ENCODE measurements at places on chromosomes 4 and X.

GRCh38 chr4:184750926-184751584 lies 17.2 kb upstream of the CENPU start:
- DNase-seq = no peak
- H3K4me3 ChIP-seq = no peak overlapping the region
- H3K27ac ChIP-seq = no peak overlapping the region
- H3K4me1 ChIP-seq = peaks cover 51% of the 10 kb centered on the region
- peaks cover under 1% of the 10 kb centered on the region for H3K36me3 ChIP-seq

DNA sequence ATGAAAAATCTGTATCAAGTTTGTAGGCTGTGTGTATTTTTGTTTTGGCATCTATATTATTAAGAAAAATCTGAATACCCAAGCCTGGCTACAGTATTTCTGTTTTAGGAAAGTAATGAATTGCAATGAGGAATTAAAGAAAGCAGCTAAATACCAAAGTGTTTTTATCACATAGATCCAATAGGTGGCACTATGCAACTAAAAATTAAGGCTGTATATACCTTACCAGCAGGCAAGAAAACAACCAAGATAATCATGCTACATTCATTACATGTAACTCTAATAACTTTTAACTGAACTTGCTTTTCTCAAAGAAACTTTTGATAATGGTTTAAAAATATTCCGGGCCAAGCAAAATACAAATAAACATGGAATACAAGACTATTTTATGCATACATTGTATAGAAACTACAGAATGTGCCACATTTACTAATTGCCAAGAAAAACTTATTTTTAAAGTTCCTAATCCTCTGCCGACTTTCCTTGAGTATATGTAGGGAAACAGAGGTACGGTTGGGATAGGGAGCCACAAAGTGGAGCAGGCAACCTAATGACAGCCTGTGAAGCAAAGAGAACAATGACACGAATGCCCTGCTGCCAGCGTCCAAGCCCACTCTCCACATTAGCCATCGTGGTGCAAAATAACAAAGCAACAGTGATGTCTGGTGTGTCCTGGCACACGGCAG lies 63.7 kb downstream of the SEC24D start:
- H3K27ac ChIP-seq = peak overlapping the region; percentile 89
- H3K27me3 ChIP-seq = no peaks in the 10 kb centered on the region
- H3K36me3 ChIP-seq = no peaks in the 10 kb centered on the region
- DNase-seq = no peak

GRCh38 chr4:5474756-5475155 lies 233.6 kb downstream of the EVC2 start:
- H3K27me3 ChIP-seq = no peaks in the 10 kb centered on the region
- no peak overlapping the region for H3K27ac ChIP-seq
- no peak overlapping the region for H3K4me3 ChIP-seq

- no peak overlapping the region for H3K4me3 ChIP-seq
- no peaks in the 10 kb centered on the region for H3K4me1 ChIP-seq
- H3K36me3 ChIP-seq = no peaks in the 10 kb centered on the region
- no peak overlapping the region for H3K27ac ChIP-seq
- no peak for DNase-seq
- no peaks in the 10 kb centered on the region for H3K27me3 ChIP-seq
Measured at GRCh38 chr4:112318239-112319142, 21.3 kb downstream of the ALPK1 start.

- no peaks in the 10 kb centered on the region for H3K27me3 ChIP-seq
- H3K4me1 ChIP-seq = no peaks in the 10 kb centered on the region
- no peak overlapping the region for H3K4me3 ChIP-seq
- no peak for DNase-seq
Measured at GRCh38 chr4:94334476-94334875, 8.2 kb downstream of the HPGDS start.

DNA sequence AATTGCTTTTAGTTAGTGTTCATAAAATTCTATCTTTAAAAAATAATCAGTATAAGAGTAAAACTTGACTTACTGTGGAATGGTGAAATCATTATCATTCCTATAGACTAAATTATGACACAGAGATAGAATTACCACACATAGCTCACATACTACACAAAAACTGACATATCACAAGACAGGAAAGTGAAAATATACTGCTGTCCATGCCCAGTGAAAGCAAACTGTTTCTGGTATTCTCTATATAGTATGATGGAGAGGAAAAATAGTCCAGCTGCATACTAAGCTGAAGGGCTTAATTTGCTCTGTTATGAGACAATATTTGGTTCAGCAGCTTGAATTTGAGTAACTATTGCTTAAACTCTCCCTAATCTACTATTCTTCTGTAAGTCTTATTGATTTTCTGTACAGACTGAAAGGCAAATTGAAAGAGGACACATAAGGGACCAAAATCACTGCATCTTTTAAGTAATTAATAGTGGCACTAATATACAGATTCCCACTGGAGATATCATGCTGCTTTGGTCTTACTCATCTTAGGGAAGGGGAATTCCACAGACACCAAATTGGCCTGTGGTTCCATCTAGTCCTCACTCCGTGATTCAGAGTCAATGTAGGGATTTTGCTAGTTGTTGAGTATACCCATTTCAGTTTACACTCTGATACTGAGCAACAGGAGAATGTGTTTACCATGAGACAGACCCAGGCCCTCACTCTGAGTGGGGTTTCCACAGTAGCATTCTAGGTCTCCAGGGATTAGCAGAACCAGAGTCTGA lies 47.4 kb upstream of the AGA start:
- no peak overlapping the region for H3K4me3 ChIP-seq
- H3K4me1 ChIP-seq = no peaks in the 10 kb centered on the region
- H3K27me3 ChIP-seq = no peaks in the 10 kb centered on the region
- no peak overlapping the region for H3K27ac ChIP-seq
- DNase-seq = no peak

DNA sequence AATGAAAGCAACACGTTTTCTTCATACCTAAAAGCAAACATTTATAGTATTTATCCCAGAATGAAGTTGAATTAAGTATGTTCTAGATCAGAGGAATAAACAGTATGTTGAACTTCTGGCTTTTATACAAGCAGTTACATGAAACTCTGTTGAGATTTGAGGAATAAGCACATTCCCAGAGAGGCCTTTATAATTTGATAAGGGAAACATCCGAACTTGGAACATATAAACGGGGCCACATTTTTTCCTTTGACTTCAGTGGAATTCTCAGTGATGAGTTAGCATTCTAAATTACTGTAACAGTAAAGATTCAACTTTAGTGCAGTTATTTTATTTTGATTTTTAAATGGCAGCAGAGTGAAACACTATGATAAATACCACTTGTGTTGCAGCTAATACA lies 119.5 kb downstream of the GLRA3 start:
- no peak for DNase-seq
- H3K27ac ChIP-seq = no peak overlapping the region
- no peak overlapping the region for H3K4me3 ChIP-seq
- no peaks in the 10 kb centered on the region for H3K36me3 ChIP-seq

DNA sequence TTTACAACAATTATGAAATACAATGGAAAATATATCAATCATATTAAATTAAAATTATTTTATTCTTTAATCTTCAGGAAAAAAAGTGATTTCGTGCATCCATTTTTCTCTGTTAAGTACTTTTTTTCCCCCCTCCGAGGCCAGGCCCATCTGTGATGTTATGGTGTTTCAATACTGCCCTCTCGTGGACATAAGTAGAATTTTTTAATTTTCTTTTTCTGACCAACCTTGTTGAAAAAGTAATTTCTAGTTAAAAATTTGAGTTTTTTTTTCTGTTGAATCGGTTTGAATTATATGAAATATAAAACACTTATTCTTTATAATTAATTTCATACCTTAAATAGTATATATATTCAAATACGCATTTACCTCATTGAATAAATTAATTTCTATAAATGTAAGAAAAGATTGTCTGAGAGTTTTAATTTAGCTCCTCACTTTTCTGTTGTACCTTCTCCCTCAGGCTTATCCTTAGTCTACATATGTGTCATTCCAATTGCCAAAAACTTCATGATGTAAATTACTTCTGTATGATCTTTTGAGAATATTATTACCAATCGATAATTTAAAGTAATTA lies 175.8 kb upstream of the TECRL start:
- H3K27me3 ChIP-seq = no peaks in the 10 kb centered on the region
- no peak for DNase-seq
- no peaks in the 10 kb centered on the region for H3K4me1 ChIP-seq

DNA sequence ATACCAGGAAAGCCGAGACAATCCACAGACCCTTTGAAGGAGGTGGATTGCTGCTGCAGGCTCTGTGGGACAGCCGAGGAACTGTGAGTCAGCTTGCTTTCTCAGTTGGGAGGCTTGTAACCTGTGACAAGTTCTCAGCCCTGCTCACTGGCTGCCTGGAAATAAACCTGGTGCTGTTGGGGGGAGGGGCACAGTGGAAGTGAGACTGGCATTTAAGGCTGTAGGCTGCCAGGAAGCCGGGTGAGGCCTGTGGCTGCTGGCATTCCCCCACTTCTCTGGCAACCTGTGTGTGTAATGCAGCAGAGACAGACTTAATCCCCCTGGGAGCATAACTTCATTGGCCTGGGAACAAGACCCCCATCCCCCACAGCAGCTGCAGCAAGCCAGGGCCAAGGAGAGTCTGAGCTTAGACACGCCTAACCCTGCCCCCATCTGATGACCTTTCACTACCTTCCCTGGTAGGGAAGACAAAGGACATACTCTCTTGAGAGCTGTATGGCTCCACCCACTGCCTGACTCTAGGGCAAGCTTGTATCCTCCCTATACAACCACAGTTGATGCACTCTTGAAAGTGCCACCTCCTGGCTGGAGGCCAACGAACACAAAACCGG lies 64.1 kb downstream of the ALPK1 start:
- no peak overlapping the region for H3K4me3 ChIP-seq
- no peak overlapping the region for H3K27ac ChIP-seq

DNA sequence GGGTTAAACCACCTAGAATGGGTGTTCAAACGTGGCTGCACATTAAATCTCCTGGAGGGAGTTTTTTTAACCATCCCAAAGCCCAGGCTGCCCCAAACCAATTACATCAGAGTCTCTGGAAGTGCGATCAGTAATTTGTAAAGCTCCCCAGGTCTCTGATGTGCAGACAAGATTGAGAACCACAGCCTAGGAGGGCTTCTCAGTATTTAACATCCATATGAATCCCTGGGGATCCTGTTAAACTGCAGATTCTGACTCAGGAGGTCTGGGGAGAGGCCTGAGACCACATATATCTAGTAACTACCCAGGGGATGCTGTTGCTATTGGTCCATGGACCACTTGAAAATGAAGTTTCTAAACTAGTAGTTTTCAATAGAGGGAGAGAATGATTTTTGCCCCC lies 42.6 kb downstream of the SMPX start:
- no peak overlapping the region for H3K27ac ChIP-seq
- H3K4me1 ChIP-seq = no peaks in the 10 kb centered on the region

DNA sequence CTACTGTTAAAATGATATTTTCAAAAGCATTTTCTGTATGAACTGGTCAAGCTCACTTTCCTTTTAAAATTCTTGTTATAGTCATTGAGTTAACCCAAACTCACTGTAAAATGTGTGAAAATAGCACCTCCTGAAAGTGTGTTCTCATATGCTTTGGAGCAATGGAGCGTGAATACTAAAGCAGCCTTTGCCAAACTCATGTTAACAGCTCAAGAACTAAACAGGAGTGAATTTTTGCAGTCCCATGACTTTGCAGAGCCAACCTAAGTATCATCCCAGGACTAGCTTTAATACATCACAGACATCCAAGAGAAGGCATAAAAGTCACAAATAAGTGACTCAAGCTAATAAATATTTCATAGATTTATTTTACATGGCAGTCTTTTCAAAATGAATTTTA lies 2.3 kb downstream of the AMMECR1 start:
- no peak overlapping the region for H3K4me3 ChIP-seq
- DNase-seq = no peak
- H3K27ac ChIP-seq = no peak overlapping the region

DNA sequence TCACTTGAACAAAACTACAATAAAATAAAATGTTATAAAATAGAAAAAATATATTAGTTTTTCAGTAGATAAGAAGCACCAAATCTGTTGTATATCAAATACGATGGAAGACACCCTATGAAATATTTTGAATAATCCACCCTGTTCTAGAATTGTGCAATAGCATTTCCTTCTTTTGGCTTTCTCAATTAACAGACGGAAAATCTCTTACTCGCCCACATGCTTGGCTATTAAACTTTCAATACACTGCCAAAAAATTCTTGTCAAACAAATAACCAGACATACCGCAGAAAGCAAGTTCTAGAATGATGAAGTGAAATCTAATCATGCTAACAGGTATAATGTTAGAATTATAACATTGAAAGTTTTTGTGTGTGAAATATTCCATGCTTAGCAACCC lies 671.6 kb upstream of the SLIT2 start:
- no peak overlapping the region for H3K4me3 ChIP-seq
- H3K27ac ChIP-seq = no peak overlapping the region
- no peaks in the 10 kb centered on the region for H3K27me3 ChIP-seq
- H3K36me3 ChIP-seq = no peaks in the 10 kb centered on the region

Measured in vagina (tissue), 2 donors.